Stimulated activated CD4-positive, alpha-beta T cell treated with anti-CD3 and anti-CD28 coated beads, TNF-alpha, amount 100 ng/mL, for 48 hours (primary cell): ENCODE measurements at places on chromosomes 12 and 14.

GRCh38 chr12:89370850-89371249 lies 18.5 kb upstream of the DUSP6 start:
- no peak for DNase-seq

DNA sequence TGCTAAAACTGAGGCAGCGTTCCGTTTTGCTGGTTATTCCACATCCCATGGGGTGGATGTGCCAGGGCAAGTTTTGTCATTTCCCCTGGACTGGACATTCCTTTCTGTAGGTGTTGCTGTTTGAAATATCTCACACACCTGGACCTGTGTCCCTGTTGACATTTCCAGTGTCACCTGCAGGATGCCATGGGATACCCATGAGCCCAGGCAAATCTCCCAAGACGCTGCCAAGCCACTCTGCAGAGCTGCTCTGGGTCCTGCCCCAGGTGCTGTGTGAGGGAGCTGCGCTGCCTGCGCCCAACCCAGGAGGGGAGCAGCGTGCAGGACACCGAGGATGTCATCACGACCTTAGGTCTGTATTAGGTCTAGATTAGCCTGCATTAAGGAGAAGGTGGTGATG lies 5.2 kb upstream of the PACS2 start:
- no peak for DNase-seq

DNA sequence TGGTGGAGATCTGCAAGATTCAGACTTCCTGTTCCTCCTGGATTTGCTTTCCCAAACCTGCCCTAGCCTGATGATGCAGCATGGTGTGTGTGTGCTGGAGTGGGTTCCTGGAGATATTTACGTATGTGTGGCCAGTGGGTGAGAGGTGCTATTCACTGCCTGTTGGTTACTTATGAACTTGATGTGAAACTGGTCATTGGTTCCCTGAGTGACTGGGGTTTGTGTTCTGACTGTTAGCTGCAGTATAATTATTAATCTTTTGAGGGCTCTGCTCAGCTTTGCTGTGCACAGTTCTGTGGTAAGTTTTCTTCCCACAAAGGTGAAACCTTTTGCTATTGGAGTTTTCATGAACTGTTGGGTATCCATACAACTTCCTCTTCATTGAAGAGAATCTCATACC lies 541.8 kb upstream of the FBXO33 start:
- DNase-seq, result no peak

DNA sequence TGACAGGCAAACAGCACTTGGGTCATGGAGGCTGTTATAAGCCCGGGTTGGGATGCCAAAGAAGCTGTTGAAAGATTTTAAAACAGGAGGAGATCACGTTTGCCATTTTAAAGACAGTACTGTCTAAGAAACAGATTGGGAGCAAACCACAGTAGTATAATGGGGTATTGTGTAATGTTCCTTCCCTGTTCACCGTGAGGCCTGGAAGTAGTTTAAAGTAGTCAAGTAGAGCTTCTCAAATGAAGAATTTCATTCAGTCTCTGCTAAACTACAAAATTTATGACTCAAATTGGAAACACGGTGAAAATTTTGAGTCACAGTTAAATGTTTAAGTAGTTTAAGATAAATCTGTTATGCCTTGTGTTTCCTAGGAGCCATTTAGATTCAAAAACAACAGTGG lies 35.8 kb downstream of the ATP2A2 start:
- no peak for DNase-seq

DNA sequence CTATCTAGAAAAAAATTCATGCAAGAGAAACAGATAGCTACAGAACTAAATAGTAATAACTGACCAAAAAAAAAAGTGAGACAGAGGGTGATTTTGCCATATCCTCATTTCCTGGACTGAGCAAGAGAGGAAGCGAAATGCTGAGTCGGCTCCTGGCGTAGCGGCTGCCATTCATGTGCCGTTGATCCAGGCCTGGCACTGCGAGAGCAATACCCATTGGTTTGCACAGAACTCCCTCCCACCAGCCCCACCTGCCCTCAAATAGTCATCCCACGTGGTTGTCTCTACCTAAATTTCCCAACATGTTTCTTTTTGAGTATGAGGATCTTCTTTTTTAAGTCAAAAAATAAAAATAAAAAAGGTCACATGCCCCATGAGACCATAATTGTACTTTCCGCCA lies 9.4 kb upstream of the WNT5B start:
- DNase-seq, result no peak

- no peak for DNase-seq
Measured at GRCh38 chr14:22908601-22909000, 10.3 kb downstream of the RBM23 start.

GRCh38 chr12:57881475-57881874 lies 34.9 kb upstream of the CTDSP2 start:
- no peak for DNase-seq

DNA sequence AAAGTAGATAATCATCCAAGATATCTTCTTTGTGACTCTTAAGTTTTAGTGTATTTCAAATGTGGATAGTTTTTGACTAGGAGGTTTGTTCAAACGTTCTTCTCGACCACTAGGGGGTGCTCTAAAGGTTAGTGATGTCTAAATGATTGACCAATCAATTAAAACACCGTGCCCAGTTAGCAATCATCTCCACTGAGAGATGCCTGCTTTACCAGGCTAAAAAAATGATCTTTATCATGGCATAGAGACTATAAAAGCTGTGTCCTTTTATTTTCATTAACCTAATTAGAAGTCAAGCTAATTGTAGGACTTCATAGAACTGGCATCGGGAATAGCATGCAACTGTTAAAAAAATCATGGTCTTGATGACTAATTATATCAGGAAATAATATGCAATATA lies 153.9 kb downstream of the PRKCH start:
- no peak for DNase-seq

DNA sequence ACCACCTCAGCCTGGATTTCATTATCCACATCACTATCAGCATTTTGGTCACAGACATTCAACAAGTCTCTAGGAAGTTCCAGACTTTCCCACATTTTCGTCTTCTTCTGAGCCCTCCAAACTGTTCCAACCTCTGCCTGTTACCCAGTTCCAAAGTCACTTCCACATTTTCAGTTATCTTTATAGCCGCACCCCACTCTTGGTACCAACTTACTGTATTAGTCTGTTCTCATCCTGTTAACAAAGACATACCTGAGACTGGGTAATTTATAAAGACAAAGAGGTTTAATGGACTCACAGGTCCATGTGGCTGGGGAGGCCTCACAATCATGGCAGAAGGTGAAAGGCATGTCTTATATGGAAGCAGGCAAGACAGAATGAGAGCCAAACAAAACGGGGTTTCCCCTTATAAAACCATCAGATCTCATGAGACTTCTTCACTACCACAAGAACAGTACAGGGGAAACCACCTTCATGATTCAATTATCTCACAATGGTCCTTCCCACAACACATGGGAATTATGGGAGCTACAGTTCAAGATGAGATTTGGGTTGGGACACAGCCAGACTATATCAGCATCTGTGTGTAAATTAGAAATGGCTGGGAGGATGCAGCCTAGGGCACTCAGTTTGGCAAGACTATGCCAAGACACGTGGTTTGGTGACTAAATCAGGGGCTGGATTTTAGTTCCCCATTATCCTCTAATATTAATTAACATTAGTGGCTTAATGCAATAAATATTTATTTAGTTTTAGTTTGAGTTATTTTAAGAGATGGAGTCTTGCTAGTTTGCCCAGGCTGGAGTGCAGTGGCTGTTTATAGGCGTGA lies 16.2 kb upstream of the FUT8 start:
- no peak for DNase-seq

- no peak for DNase-seq
Measured at GRCh38 chr12:52403561-52403960, 2.6 kb downstream of the KRT82 start.

DNA sequence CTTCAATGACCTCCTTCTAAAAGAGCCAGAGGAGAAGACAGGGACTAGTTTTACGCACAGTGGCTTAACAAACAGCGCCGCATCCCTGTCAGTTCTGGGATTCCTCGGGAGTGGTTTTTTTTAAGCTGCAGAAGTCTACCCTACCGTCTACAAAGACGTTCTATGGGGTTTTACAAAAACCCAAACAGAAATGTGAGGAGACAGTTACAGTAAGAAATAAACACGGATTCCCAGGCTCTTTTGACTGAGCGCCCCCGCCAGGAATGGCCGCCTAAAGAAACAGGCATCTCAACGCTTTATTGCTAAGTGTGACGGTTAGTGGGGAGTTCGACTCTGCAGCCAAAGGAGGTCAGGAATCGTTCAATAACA lies 484 bp downstream of the ALKBH1 start:
- DNase-seq, result no peak

DNA sequence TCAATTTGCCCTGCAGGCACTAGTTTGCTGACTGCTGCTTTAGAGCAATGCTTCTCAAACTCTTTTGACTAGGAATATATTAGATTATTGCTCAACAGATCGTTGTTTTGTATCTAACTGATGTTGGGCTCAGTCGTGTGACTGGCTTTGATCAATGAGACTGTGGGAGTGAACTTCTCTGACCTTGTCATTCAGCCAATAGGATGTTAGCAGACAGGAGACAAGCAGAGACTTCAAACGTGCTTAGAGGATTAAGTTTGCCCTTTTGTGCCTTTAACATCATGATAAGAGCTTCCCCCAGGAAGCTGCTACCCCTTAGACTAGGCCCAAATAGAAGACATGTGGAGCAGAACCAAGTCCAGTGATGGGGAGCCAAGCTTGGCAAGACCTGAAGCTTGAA lies 76.7 kb upstream of the ELK3 start:
- DNase-seq, result no peak

DNA sequence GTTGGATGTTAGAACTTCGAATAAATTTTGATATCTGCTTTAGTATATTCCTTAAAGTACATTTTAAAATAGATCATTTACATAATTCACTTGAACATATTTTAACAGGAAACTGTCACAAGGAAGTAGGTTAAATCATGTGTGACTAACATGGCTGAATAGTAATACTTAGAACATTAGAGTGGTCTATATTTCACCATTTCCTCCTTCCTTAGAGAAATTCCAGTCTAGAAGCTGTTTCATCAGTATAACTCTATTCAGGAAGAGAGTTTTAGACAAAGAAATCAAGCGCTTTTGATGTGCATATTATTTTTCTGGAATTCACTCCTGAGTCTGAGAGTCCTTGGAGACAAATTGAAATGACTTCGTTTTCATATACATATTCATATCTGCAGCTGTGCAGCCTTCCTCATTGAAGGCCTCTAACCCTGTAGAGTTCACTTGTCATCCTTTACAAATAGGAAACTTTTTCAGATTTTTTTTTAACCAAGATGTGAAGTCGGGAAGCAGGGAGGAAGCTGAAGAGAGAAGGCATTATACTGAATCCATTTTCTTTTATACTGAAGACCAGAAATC lies 28.4 kb downstream of the IRAK3 start:
- DNase-seq, result no peak

- DNase-seq, result no peak
Measured at GRCh38 chr12:14260011-14260993, 105.2 kb upstream of the ATF7IP start.

- DNase-seq, result no peak
Measured at GRCh38 chr14:33972583-33973081, 21.8 kb upstream of the EGLN3 start.

GRCh38 chr12:40248585-40249297 lies 23.9 kb downstream of the LRRK2 start:
- no peak for DNase-seq

DNA sequence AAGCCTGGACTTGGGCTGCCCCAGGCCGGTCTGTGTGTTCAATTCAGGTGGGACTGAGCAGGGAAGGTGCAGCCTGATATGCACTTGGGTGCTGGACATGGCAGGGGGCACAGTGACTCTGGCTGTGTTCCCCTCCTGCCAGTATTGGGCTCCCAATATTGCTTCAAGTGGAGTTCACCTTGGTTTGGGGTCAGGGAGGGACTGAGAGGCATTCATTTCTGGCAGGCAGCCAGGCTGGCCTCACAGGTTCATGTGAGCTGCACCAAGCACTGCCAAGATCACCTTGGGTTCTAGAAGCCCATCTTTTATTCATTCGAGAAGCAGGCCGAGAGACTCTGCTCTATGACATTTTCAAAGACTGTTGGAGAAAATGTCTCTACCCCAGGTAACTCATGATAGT lies 245.0 kb downstream of the CHST11 start:
- no peak for DNase-seq

DNA sequence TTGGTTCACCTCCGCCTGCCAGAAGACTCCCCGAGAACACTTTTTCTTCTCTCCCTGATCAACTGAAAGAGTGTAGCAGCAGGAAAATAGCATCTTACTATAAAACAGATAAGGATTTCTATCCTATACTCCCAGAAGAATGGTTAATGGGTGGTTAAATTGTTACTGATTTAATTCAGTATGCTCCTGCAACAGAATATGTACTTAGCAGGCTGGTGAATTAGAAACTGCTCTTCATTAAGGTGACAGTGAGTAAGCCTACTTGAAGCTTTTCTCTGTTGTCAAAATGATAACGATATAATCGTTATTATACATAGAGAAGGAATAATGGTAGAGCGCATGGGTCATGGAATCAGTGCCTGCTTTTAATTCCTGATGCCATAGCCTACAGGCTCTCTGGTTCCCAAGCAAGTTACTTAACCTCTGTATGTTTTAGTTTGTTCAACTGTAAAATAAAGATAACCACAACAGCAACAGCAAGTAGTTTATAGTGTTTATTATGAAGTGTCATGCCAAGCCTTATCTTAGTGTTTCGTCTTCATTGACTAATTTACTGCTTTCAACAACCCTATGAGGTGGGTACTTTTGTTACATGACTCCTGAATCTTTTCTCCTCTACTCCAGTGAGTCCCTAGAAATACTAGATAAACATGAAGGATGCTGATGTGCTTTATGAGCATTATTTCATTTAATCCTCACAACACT lies 392.6 kb downstream of the CCDC91 start:
- DNase-seq, result no peak

DNA sequence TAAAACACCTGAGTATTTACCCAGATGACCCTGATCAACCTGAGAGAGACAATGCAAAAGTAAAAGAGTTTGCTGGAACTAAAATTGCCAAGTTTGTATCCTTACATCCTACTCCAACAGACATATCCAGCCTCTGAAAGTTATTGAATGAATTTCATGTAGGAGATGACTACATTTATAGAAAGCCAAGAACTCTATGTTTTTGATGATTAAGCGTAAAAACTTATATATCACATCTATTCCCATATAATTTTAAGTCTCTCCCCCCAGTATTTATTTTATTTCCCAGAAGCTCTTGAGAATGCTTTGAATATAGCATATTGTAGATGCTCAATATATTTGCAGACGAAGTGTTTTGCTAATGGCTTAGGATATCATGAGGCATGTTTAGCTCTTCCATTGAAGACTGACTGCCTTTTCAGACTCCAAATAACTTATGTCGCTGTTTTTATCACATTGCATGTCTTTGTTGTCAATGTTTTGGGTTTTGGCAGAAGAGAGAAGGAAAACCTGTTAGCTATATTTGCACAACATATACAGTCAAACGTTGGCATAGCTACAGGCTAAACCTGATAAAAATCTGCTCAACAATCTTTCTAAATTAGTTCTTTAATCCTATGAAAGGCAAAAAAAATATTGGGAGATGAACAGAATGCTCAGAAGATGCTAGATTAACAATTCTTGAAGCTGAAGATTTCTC lies 213.6 kb downstream of the DIO2 start:
- no peak for DNase-seq
